ENCODE measurements at places on chromosomes 16 and 17.

GRCh38 chr17:75073618-75074047 lies 14.1 kb upstream of the SLC16A5 start:
- no peak for DNase-seq

DNA sequence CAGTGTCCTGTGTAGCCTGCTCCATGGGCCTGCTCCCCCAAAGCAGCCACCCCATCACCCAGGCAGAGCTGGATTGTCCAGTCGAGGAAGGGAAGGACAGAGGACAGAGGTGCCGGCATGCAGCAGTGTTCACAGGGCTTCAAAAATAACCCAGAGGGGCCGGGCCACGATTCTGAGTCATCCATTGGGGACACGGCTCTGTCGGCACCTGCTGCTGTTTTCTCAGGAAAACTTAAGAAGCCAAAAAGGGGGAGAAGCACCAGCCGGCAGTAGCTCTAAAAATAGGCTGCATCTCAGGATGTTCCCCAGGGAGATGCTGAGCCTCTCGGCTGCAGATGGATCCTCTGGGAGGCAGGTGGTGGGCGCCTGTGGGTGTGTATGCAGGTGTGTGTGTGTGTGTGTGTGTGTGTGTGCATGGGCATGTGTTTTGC lies 1.6 kb downstream of the CA7 start:
- DNase-seq: no peak

DNA sequence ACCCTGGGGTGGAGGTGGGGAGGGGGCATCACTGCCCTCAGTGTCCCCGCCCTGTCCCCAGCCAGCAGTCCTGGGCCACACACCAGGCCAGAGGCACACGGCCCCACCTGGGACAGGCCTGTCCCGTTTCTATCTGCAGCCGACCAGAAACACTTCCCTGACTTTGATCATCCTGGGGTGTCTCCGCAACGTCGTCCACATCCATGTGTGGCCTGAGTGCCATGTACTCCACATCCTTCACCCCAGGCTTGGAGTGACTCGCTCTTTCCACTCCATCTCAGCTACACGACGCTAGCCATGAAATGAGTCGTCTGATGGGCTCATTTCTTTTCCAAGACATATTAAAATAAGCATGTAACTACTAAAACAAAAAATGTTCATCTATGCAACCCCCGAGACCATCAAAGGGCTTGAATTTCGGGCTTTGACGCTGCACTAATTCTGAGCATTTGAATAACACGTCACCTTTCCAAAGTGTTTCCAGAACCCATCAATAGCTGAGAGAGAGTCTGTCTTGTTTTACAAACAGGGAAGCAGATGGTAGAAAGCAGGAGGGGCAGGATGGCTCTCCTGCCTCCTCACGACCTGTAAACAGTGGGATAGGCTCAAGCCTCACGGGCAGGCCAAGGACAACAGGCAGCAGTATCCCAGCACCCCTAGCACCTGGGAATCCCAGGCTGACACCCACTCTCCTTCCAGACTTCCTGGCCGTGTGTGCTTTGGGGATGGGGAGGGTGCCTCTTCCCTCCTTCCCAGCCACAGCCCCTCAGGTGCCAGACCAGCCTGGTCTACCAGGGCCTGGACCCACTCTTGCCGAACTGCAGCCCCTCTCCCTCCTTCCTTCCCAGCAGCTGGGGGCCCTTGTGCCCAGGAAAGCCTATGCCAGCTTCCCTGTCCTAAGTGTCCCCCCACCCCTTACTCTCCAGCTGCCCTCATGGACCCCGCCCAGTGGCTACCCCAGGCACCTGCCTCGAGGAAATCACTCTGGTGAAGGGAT lies 20.0 kb upstream of the RASD1 start:
- no peak for DNase-seq

DNA sequence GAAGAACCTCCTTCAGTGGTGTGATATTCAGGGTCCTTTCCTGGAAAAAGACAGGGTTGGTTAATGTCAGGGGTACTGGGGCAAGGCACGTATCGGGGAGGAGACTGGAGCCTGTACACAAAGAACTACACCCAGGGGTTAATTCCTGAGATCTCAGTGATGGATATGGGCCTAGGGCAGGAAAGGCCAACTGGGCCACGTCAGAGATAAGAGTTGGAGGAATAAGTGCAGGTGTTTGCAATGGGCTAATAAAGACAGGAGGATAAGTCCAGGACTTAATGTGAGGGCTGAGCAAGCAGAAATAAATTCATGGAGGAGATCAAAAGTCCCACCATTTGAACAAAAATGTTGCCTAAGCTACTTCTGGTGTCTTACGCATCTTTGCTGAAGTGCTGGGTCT lies 10.4 kb upstream of the HERPUD1 start:
- DNase-seq: no peak

- DNase-seq: no peak
These were observed 23.7 kb downstream of the ARSG start for GRCh38 chr17:68314916-68315535.

DNA sequence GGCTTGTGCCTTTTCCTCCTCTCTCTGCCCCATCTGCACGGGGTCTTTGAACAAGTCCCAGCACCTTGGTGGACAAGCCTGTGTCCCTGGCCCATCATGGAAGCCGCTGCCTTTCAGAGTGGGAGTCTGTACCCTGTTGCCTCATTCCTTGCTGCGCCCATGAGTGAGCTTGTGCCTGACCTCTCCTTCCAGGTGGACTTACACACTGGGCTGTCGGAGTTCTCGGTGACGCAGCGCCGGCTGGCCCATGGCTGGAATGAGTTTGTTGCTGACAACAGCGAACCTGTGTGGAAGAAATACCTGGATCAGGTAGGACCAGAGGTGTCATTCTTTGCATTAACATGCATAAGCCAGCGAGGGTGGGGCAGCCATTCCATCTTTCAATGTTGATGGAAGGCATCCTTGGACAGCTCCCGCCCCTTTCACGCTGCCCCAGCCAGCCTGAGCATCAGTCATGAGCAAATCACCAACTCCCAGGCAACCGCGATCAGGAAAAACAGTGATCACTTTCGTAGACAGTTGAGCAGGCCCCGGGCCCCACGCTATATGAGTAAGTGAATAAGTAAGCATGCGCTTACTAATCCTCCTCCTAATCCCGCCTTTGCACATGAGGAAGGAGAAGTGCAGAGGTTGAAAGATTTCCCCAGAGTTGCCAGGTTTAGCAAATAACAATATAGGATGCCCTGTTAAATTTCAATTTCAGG lies 36.8 kb downstream of the ATP2C2 start:
- DNase-seq: no peak

DNA sequence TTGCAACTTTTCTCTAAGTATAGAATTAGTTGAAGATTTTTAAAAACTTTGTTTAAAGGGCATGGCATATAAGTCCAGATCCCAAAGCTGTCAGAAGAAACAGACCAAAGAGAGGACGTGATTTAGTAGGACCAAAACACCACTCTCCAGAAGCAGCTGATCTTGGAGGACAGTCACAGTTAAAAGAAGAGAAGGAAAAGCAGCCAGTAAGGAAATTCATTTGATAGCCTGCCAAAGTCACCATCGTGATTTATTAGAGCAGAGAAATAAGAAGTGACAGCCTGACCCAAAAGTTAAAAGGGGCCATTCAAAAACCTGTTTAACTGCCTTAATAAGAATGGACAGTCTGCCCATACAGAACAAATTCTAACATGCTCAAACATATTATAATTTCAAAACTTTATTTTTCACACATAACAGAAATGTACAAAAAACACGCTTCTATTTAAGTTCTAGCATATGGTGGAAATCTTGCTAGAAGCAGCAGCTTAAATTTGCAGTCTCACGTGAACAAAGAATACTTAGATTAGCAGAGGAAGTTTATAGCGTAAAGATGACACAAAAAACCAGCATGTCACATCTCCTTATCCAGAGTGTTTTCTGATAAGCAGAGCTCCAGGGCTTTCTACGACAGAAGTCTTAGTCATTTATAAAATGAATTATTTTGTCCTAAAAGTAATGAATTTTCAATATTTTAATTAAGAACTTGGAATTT lies 37.2 kb downstream of the TXNDC11 start:
- DNase-seq: no peak

- no peak for DNase-seq
These were observed 2.9 kb upstream of the TMEM231 start for GRCh38 chr16:75558846-75559401.

GRCh38 chr16:67087291-67087690 lies 22.4 kb upstream of the PHAF1 start:
- DNase-seq: no peak
